ENCODE measurements at places on chromosomes 12 and 14.

- DNase-seq = no peak
Measured at GRCh38 chr14:23392613-23393012, 15.5 kb downstream of the MYH6 start.

GRCh38 chr12:75444429-75445136, 36.0 kb upstream of the GLIPR1 start:
- no peak for DNase-seq

GRCh38 chr14:73764406-73765280, 50.5 kb upstream of the PNMA1 start:
- peak; percentile 58 for DNase-seq

DNA sequence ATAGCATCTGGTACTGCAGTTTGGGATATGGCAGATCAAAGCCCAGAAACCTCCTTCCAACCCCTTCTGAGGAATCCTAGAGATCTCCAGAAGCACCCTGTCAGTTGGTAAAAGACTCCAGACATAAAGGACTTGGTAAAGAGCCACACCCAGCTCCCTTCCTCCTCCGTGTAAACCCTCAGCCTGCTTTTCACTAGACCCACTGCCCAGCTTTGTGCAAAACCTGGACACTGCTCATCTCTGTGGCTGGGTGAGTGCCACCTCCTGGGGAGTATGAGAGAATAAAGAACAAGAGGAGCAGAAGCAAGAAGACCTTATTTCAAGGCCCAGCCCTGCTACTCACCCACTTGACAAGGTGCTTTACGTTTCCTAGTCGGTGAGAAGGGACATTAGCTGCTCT, 33.0 kb downstream of the ANO2 start:
- no peak for DNase-seq

DNA sequence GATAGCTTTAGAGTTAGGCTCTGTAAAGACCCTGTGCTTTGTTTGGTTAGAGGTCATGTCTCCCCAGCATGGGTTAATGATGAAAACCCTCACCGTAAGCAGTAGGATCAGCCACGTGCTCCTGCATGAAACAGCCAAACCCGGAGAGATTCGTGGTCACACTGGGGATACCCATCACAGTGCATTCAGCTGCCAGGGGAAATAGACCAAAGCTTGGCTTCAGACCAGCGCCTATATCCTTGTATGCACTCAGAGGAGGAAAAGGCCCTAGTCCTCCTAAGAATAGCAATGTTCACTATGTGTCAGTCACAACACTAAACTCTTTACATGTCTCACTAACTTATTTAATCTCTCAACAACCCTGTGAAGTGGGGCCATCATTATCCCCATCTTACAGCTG, 16.3 kb downstream of the SPX start:
- DNase-seq = no peak
